Left renal pelvis (tissue), 4 donors: ENCODE measurements at places on chromosomes 7 and 10. TPM values are rescaled to one million over a fixed set of nuclear protein-coding genes. Genes with fewer than 3 reads are reported as not detected.

- DNase-seq, result no peak
These were observed 947.7 kb upstream of the SORCS1 start for GRCh38 chr10:108112218-108112617.

- no peak for DNase-seq
These were observed 18.3 kb upstream of the PPIF start for GRCh38 chr10:79328737-79329504.

The TSPAN12 gene
- polyA plus RNA-seq, result 180 TPM

DNA sequence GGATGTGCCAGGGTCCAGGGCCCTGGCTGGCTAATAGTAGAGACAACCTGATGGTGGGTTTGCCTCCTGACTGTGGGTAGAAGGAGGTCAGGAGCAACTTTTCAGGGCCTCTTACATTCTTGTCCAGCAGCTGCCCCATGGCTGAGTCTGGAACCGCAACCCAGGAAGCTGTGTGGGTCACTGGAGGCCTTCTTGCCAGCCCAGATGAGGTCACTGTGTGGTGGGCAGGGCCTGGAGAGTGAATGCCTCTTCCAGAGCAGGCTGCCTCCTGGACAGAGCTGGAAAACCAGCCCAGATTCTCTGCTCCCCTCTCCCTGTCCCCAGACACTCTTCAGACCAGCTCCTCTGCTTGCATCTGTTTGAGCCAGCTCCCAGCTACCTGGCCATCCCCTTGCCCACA, 43.5 kb upstream of the LEP start:
- DNase-seq, result no peak

DNA sequence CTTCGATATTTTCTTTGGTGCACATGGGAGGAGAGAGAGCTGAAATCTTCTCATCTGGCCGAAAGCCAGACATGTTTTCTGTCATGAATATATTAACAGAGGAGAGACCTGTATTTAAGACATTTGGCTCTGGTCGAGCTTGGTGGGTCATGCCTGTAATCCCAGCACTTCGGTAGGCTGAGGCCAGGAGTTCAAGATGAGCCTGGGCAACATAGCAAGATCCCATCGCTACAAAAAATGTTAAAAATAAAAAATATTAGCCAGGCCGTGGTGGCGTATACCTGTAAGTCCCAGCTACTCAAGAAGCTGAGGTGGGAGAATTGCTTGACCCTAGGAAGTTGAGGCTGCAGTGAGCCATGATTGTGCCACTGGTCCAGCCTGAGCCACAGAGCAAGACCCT, 21.9 kb upstream of the GATA3 start:
- DNase-seq, result no peak

The SORCS1 gene
- polyA plus RNA-seq, result 10.0 TPM

- no peak for DNase-seq
These were observed 152.9 kb downstream of the NRCAM start for GRCh38 chr7:108303332-108303731.

The CHAT gene
- polyA plus RNA-seq, result not detected

DNA sequence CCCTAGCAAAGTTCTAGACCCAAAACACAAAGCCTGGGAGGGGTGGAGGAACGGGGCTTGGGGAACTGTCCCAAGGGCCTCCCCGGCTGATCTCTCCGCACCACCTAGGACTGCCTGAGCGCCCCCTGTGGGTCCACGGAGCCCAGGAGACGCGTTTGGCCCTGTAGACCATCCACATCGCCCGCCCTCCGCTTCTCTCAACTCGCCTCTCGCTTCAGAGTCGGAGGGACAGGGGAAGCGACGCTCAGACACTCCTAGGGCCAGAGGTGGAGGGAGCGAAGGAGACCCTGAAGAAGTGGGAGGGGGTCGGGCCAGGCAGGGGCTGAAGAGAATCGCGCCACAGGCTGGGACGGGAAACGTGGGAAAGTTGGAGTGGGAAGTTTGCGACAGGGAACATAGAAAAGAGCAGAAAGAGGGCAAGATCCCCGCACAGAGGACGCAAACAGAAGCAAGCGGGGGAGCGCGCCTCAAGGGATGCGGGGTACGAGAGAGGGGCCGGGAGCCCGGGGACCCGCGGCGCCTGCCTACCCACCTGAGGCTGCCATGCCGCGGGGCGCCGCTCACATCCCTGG, 378 bp downstream of the PIK3AP1 start:
- DNase-seq, result no peak

DNA sequence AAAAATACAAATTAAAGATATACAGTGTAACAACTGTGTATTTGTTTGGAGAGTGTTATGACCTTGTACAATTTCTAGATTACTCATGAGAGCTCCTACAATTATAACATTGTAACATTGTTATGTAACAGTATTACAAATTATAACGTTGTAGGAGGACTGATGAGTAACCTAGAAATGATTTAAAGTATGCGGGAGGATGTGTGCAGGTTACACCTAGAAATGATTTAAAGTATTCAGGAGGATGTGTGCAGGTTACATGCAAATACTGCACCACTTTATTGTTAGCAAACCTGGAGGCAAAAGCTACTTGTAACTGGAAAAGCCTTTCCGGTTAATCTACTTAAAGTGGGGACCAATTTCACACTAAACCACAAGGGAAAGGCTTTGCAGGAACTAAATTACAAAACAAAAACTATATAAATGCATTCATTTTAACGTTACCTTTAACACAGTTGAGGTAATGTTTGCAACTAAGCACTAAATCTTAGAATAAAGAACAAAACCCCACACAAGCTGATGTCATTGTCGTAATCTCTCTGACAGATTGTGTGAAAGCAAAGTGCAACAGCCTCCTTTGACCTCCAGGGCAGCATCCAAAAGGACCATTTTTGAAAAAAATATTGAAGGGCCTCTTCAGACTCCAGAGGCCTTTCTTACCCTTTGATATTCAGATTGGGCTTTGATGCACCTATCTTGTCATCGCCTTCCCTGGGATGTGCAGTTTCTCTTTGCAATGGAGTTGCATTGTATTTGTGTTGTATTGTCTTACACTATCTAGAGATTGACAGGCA, 522.1 kb upstream of the FOXK1 start:
- no peak for DNase-seq

The VWDE gene
- polyA plus RNA-seq, result 4.5 TPM

DNA sequence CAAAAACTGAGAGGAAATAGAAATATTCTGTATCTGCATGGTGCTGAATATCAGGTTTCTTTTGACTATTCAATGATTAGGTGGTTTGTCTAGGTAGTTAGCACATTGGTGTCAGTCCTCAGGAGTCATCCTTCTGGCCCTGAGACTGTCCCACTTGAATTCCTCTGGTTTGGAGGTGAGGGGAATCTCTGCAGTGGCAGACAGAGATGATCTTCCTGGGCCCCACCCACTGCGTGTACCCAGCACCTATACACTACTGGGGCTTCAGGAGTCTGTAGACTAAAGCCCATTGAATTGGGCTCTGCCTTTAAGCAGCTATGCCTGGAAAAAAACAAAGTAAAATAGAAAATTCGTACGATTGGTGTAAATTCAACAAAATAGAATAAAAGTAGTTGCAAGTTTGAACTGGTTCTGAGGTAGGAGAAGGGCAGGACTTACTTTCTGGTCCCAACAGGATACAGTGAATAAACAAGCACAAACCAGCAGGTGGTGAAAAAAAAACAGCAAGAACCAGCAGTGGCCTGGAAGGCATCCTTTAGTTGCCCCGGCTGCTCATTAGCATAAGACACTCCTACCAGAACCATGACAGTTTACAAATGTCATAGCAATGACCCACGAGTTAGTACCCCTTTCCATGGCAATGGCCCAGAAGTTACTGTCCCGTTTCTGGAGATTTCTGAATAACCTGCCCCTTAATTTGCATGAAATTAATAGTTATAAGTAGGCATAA, 1.7 kb downstream of the LIPM start:
- DNase-seq, result no peak

DNA sequence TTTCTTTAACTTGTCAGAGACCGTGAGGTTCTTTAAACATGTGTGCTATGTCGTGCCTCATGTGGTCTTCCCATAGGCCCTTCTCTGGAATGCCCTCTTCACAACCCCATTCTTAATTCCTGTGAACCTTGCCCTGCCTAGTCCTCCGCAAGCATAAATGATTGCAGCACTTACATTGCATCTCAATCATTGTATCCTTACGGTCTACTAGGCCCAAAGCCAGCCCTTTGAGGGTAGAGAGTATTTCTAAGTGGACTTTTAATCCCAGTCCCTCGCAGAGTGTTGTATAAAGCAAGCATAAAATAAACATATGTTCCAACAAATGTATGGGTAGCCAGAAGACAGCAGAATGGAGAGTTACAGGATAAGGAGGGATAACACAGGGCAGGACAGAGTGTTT, 92.1 kb upstream of the FAM133B start:
- DNase-seq, result no peak

DNA sequence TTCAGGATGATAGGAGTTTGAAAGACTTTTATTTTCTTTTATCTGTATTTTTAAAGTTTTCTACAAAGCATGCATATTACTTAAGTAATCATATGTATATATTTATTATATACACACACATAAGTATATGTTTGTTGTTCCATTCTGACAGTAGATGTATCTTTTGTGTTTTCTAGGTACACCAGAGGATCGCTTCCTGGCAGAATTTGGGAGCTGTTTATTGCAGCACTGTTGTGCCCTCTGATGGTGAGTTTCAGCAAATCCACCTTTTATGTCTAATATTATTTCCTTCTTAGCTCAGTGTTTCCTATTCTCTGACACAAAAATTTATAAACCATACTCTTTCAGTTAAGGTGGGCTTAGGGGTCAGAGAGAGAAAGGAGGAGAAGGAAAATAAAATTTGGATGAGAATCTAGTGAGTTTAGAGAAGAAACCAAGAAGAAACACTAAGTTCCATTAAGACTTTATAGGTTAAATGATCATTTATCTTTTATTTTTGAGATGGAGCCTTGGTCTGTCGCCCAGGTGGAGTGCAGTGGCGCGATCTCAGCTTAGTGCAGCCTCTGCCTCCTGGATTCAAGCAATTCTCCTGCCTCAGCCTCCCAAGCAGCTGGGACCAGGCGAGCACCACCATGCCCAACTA, 59.2 kb upstream of the OIT3 start:
- peak; percentile 37 for DNase-seq

The UNCX gene
- 5.8 TPM for polyA plus RNA-seq

The HKDC1 gene
- 13.1 TPM for polyA plus RNA-seq

- DNase-seq, result no peak
These were observed 182.2 kb upstream of the PRR15 start for GRCh38 chr7:29381206-29382094.

- no peak for DNase-seq
These were observed 63.1 kb downstream of the AUTS2 start for GRCh38 chr7:69661342-69661741.

The SAP25 gene
- 2.4 TPM for polyA plus RNA-seq

DNA sequence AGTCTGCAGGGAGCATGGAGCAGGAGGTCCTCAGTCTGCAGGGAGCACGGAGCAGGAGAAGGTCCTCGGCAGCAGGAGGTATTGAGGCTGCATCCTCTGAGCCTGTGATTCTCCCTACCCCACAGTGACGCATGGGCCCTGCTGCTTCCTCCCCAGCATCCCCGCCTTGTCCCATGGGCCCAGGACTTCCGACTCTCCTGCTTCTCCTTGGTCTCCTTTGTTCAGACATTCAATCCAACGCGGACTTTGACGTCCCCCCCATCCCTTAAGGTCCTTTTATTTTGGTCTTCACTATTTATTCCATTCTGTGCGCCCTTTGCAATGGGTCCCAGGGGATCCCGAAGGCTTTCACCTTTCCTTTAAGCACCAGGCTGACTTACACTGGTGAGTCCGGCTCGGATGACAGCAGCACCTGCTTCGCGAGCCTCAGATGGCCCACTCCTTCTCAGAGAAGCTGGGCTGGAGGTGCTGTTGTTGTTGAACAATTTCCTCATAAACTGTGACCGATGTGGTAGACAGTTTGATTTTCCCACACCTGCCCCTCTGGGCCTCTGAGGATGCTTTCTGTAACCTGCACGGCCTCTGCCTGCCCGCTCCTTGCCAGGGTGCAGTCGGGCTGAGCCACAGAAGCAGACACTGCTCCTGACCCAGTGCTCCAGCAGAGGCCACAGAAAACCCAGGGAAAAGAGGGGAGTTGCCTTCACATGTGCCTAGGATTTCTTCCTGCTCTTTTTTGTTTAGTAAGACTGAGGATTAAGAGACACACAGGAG, 407.2 kb upstream of the SHH start:
- DNase-seq, result no peak

DNA sequence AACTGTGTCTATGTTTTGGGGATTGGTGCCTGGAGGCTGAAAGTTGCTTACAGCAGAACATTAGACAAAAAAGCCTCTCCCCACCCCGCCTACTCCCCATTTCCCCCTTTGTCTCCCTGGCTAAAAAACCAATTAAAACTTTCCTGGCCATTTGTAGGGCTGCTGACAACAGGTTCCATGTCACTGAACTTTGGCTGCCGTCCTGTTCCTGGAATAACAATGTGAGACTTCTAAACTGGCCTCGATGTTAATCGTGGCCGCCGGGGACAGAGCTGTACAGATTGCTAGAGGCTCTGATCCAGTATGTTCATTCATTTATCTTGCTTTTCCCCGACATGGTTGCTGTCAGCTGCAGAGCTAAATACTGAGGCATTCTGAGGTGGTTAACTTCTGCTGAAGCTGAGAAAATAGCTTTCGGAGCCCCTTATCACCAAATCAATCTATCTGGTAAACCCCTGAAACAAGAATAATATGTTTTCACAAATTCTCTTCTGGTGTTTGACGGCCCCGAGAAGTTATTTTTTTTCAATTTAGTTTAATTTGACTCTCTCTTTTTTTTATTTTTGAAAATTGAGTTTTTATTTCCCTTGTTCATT, 271.6 kb downstream of the GFRA1 start:
- peak; percentile 44 for DNase-seq

DNA sequence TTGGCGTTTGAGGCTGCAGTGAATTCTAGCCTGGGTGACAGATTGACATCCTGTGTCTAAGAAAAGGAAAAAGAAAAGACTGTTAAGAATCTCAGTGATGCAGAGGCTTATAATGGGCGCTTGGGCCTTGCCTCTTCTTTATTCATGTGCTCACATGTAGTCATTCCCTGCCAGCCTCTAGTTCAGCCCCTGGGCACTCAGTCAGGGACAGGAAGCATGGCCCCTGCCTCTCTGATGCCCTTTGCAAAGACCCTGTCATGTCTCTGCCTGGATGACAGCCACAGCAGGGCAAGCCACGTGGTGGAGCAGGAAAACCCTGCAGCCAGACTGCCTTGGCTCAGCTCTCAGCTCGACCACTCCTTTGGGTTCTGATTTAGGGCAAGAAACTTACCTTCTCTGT, 368.9 kb downstream of the RPS24 start:
- no peak for DNase-seq

The NANOS1 gene
- 4.0 TPM for polyA plus RNA-seq

DNA sequence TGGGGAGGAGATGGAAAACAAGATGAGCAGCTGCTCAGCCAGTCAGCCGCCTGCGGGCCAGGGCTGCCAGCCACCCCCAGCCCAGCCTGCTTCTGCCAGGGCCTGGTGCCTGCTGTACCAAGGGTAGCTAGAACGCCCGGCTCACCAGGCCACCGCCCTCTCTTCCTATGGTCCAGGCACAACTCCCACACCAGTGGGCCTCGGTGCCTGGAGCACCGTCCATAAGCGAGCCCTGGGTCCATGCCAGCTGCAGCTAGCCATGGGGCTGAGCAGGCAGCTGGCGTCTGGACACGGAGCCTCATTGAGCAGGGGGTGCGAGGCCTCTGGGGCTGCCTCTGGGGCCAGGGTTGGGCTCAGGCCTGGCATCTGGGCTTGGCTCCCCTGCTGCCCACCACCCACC, 8.5 kb upstream of the RABGEF1 start:
- no peak for DNase-seq

GRCh38 chr10:49831352-49832035, 69.4 kb upstream of the OGDHL start:
- no peak for DNase-seq

The CNPY1 gene
- polyA plus RNA-seq, result not detected
